ENCODE measurements at places on chromosomes 12 and 14. TPM values are rescaled to one million over a fixed set of nuclear protein-coding genes. Genes with fewer than 3 reads are reported as not detected.

- peak; percentile 15 for DNase-seq
These were observed 185.1 kb downstream of the CHST11 start for GRCh38 chr12:104641862-104642261.

The SPTB gene
- total RNA-seq = 0.13 TPM

The ZNF891 gene
- total RNA-seq = 1.9 TPM

- DNase-seq = no peak
These were observed 18.3 kb downstream of the TBX3 start for GRCh38 chr12:114665411-114666260.

GRCh38 chr12:81958406-81958805 lies 199.3 kb upstream of the PPFIA2 start:
- DNase-seq = no peak

The INHBC gene
- total RNA-seq = 0.31 TPM

The STYK1 gene
- total RNA-seq = 2.6 TPM

The ANG gene
- total RNA-seq = not detected

DNA sequence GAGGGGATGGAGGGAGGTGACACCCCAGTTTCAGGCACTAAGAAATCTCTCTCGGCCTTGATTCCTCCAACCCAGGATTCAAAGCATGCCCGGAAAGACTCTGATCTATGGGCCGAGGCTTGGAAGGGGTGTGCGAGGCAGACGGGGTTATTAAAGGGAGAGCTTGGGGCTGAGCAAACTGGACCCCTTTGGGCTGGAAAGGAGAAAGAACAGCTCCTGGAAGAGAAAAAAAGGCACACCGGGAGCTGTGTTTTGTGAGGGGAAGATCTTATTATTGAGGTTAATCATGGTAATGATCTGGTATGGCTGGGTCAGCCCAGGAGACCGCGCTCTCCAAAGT lies 5.7 kb upstream of the HOXC4 start:
- no peak for DNase-seq

DNA sequence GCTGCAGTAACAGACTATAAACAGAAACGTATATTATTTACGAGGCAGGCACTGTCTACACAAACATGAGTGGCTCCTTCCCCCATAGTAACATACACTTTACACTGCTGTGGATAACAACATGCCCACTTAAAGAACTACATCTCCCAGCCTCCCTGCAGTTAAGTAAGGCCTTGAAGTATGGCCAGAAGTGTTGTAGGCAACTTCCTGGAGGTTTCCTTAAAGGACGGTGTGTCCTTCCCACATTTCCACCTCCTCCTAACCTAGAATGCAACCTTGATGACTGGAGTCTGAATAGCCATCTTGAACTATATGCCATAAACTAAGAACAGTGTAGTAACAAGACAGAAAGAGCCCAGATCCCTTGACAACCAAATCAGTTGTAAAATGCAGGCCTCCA lies 20.3 kb downstream of the MED13L start:
- no peak for DNase-seq

- no peak for DNase-seq
These were observed 42.6 kb downstream of the LRTM2 start for GRCh38 chr12:1862973-1863372.

DNA sequence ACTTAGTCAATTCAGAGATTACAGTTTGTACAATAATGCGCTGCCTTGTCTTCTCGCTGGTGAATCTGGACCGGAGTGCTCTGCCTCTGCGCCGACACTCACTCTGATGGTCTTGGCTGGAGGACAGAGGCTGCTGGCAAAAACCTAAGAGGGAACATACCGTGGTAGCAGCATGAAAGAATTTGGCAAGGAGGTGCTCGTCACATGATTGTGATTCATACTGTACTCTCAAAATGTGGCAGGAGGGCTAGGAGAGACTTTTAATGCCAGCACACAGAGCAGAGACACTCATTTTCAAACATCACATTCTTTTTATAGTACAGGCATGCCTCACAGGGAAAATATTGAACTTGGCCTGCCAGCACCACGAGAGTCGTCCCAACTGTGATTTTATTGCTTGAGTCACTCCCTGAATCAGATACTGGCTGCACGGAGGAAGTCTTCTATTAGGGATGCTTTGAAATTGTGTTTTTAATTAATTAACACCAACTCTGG lies 67.8 kb downstream of the HMGA2 start:
- DNase-seq = no peak

DNA sequence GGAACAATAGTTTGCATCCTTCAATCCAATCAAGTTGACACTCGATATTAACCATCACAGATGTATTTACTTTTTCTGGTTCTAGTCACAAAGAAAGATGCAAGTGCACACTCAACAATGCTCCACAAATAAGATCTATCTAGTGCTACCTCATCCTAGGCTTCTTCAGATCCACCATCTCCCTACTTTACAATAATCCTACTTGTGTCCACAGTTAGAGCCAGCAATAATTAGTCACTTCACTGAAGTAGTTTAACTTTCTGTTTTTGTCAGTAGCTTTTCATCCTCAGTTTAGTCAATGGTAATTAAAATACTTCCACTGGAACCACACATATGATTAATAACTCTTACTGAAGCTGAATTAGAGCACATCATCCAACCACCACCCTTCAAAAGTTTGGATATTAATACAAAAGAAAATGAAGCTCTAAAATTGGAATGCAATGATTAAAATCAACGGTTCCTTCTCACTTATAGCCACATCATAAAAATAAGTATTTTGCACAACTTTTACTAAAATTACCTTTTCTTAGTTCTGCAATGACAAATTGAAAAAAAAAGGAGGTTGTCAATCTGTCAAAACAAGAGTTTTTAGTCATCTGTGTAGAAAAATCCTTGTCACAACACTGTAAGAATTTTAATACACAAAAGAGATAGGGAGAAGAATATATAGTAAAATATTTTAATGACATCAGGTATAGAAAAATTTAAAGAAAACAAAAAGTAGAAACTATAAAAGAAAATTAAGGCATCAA lies 28.2 kb upstream of the SNRPF start:
- no peak for DNase-seq

DNA sequence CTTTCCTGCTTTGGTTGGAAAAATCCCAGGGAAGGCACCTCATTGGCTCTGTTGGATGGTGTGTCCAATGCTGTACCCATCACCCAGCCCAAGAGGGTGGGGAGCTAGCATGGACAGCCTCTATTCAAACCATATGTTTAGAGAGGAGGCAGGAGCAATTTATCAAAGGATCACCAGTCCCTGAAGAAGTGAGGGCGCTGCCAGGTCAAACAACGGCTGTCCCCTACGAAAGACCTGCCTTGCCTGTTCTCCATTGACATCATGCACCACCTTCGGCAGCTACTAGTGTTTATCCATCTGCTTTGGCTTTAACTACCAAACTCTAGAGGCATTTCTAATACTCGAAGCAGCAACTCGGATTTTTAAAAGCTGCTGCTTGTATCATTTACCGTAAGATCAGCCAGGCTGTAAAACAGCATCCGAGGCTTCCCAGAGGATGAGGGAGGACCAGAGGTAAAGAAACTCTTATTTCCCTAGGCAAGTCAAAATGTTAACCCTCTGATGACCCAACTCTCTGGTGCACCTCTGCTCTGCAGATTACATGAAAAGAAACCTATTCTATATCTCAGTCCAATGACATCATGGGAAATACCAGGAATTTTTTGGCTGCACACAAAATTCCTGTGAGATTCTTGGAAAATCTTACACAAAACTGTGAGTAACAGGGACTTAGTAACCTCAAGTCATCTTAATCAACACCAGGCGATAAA lies 720.9 kb upstream of the TBX3 start:
- DNase-seq = no peak

The FAM186B gene
- 0.77 TPM for total RNA-seq
